CD4-positive, CD25-positive, alpha-beta regulatory T cell (primary cell): ENCODE measurements at places on chromosomes 2 and 18.

- no peak for DNase-seq
These were observed 44.7 kb upstream of the DSC1 start for GRCh38 chr18:31207391-31207790.

DNA sequence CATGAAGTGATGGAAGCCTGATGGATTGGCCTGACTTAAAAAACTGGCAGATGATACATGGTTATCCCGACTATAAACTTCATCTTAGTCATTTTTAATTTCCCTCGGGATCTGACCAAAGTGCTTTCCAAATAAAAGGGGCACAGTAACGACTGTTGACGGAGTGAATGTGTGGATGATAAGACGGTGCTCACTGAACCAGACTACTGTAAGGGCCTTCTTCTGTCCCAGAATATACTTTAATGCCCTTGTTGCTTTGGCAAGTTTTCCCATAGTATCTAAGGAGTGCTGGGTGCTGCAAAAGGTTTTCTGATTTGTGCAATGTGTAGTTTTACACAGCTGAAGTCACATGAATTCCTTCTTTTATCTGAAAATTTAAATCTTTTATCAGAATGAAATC, 373.5 kb downstream of the DSEL start:
- DNase-seq: no peak

DNA sequence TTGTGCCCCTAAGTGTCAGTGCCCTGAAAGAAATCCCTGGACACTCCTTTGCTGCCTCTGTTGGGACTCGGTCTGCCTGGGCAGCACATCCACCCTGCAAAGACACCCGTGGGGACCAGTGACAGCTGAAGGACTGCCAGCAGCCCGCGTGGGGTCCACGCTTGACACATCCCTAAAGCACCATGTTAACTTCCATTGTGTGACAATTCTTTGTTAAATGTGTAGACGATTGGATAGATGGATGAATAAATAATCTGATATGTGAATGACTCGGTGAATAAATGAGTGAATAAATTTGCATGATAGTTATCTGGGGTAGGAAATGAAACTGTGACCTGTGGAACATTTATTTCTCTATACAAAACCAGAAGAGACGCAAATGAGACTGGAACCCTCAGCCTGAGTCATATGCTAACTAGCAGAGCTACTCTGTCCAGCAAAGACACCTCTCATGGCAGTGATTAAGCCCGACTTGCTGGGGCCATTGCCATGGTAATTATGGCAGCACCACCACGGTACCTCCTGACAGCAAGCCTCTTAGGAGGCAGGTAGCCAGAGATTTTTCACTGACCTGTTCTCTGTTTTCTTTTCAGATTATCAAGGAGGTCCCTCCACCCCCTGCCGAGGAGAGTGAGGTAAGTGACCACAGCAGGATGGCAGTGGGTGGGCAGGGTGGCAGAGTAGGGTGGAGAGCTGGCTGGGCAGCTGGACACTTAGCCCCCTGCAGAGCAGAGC, 156.8 kb downstream of the ANTXR1 start:
- DNase-seq: no peak

DNA sequence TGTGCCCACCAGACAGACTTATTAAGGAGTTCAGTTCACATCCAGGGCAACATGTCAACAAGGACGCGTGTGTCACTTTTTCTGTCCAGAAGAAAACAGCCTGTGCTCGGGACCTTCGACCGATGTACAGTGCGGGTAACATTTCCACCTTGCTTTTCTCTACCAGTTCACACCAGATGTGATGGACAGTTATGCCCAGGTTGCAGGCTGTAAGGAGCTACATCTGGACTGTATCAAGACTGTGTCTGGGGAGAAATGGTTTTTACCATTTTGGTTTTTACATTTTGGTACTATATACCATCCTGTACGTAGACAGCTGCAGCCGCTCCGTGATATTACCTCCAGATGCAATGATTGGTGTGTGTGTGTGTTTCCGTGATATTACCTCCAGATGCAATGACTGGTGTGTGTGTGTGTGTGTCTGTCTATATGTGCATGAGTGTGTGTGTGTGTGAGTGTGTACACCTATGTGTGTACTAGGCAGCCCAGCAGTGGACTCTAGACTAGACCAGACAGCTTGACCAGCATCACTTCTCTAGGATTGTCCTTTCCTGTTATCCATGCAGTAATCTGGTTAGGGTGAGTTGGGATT, 118.0 kb downstream of the COL6A3 start:
- DNase-seq: no peak

GRCh38 chr18:11994336-11994702, 13.0 kb downstream of the IMPA2 start:
- DNase-seq: no peak

- no peak for DNase-seq
These were observed 50.4 kb downstream of the PKP4 start for GRCh38 chr2:158507141-158507540.

- DNase-seq: no peak
These were observed 304.7 kb upstream of the HNMT start for GRCh38 chr2:137659616-137660015.

- no peak for DNase-seq
These were observed 21.9 kb upstream of the ALPI start for GRCh38 chr2:232434091-232434490.

GRCh38 chr2:222196159-222196558, 102.6 kb downstream of the PAX3 start:
- DNase-seq: no peak

DNA sequence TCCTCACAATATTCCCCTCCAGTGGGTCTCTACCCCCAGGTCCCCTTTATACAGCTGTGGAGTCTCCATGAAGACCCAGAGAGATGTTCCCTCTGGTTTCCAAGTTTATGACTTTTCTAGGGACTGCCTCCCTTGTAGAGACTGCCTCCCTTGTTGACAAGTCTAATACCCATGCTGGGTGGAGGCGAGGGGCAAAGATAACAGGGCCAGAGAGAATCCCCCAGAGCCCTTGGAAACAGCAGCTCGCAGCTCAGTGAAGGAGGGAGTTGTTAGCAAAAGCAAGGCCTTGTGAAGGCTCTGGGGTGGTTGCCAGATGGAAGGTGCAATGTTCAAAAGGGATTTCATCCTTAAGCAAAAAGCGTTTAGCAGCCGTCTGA, 75.0 kb upstream of the GATA6 start:
- DNase-seq: no peak

DNA sequence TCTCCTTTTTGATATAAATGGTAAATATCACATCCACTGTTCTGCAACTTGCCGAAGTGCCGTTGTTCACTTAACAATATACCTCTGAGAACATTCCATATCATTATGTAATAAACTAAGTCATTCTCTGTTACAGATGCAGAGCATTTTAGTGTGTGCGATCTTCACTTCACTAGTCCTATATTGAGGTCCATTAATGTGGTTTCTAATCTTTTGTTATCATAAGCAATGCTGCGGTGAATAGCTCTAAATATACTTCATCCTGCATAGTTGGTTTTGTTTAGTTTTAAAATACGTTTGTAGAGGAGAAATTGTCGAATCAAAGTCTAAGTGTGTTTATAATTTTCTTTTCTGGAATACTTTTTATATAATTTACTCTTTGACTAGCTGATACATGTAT, 280.3 kb upstream of the TRIB2 start:
- DNase-seq: no peak

- no peak for DNase-seq
These were observed 64.4 kb upstream of the NCK2 start for GRCh38 chr2:105680357-105680756.

- DNase-seq: no peak
These were observed 31.0 kb downstream of the MSGN1 start for GRCh38 chr2:17847236-17847635.

GRCh38 chr2:38178556-38179419, 102.8 kb upstream of the CYP1B1 start:
- DNase-seq: no peak

DNA sequence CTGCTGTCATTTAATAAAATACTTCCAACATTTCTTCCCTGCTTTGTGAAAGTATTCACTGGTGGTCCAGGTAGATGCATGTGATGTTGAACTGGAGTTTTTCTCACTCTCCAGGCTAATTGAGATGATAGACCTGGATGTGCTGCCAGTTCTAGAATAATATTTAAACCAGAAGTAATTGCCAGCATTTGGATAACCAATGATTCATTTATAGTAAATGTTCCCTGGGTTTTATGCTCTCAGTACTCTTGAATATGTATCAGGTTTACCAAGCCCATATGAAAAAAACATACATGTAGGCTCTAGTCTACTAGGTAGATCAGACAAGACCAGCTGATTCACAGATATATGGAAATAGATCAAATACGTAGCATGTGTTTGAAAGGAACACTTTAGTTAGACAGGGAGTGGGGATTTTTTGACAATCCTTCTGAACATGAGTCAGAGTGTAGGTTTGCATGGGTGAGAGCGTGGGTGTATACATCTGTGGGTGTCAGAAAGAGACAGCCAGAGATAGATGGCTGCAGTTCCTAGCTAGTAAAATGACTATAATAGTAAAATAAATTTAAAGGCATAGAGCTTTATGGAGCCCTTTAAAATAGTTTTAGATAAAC, 115.1 kb downstream of the NAB1 start:
- no peak for DNase-seq

DNA sequence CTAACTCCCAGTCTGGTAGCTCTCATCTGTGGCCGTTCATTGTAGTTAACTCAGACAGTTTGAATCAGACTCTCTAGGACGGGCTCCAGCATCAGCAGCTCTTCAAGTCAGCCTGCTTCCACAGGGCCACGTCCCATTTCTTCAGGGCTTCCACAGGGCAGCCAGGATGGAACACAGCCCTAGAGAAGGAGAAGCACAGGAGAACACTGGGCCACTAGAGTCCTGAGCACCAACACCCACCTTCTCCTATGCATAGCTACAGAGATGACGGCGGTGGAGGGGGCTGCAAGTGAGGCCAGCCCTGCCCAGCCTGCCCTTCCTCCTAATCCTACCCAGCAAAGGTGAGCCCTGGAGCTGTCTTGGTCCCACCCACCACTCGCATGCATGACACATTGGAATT, 10.2 kb upstream of the TEX261 start:
- DNase-seq: no peak

DNA sequence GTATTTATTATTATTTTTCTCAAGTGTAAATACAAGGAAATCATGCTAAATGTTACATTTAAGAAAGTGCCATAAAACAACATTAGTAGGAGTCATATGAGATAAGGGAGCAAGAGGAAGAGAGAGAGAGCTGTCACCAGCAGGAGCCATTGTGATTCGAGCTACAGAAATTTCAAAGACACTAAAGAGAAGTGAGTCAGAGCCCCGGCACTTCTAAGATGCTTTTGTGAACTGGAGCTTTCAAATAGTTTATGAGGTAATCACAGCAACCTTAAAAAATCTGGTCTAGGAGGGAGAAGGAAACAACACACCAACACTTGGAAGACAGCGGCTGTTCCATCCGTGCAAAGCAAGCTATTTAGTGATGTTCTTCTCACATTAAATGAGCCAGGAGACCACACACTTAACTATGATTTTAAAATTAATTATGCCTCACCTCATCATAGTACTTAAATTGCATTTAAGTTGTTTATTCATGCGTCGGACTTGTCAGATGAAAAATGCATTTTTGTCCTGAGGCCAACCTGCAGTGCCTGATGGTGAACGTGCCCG, 382.7 kb upstream of the SALL3 start:
- DNase-seq: no peak

- no peak for DNase-seq
These were observed 32.9 kb upstream of the GCG start for GRCh38 chr2:162184821-162185450.

DNA sequence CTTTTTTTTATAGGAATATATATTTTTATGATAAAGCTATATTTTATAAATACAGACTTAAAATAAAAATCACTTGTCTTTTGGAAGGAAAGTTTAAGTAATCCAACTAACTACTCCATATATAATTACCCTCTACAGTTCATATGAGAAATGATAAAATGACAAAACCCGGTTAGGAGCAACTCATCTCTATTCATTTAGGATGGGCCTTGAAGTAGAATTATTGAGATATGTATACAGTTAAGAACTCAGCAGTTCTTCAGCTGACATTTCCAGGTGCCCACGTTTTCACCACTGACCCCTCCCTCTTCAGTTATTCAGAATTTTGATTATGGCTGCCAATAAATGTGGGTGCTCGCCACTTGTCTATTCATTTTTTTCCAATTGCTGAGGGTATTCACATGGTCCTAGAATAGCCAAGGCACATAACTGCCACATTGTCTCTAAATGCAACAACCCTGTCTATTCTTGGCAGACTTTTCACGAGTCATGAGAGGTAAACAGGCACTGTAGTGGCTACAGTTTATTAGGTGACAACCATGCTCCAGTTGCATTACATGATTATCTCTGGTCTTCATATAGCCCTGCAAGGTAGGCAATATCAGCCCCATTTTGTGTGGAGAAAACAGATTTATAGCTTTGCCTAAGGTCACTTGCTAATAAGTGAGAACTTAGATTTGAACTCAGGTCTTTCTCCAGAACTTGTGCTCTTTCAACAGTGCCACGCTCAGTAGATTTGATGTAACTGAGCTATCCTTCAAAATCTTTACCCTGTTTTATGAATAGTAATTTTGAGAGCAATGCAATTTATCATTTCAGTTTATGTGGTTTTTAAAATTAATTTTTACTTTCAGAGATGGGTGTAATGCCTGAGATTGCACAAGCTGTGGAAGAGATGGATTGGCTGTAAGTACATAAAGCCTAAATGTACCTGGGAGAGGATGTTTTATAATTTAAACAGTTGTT, 2.9 kb downstream of the DDX1 start:
- DNase-seq: no peak

GRCh38 chr18:31268985-31269406, 49.0 kb upstream of the DSG1 start:
- DNase-seq: no peak

DNA sequence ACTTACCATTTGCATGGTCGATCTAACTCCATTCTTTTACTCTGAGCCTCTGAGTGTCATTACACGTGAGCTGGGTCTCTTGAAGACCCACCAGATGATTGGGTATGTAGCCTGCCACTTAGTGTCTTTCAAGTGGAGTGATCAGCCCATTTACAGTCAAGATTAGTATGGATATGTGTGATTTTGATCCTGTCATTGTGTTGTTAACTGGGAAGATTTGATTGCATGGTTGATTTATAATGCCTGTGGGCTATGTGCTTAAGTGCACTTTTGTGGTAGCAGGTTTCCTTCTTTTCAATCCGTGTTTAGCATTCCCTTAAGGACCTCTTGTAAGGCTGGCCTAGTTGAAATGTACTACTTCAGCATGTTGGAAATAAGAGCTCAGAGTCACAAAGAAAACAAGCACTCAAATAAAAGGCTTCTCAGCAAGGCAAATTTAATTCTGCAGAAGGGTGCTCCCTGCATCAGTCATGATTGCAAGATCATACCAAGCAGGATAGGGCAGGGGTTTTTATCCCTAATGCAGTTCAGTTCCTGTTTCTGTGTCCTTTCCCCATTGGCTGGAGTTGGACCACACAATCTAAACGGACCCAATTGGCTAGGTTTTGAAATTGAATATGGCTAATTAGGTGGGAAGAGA, 230.7 kb upstream of the SYT4 start:
- no peak for DNase-seq

GRCh38 chr2:213420828-213421385, 136.6 kb downstream of the SPAG16 start:
- no peak for DNase-seq

DNA sequence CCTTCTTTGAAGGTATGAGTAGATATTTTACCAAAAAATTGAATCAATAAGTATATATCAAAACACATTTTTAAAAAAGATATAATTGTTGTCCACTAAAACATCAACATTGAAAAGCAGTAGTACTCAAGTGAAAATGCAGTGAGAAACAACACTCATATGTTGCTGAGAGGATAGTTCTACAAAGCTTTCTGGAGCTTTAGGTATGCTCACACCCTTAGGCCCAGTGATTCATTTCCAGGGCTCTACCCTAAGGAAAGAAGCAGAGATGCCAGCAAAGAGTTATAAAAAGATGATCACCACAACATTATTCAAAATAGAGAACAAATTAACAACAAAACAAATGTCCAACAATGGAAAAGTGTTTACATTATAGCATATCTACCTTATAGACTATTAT, 197.3 kb upstream of the CCDC150 start:
- no peak for DNase-seq
